ACHN (cell line): ENCODE measurements at places on chromosomes 5 and 9.
A peak's percentile ranks its signal among the peaks of the same experiment; 100 is the strongest.

DNA sequence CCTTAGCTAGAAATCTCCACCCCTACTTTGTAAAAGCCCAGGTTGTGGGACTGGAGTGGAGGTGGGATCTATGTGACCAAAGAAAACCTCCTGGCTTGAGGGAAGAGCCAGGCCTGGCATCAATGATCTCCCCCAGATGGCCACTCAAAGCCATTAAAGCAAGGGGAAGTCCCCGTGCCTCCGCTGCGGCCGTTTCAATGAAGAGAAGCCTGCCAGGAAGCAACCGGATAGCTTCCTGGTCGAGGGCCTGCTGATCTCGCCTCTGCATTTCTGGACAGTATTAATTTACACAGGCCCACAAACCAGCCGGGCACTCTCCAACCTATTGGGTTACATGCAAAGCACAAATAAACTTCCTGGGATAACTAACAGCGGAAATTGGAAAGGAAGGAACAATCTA is 160.5 kb upstream of the MSX2 start:
- DNase-seq, result no peak

DNA sequence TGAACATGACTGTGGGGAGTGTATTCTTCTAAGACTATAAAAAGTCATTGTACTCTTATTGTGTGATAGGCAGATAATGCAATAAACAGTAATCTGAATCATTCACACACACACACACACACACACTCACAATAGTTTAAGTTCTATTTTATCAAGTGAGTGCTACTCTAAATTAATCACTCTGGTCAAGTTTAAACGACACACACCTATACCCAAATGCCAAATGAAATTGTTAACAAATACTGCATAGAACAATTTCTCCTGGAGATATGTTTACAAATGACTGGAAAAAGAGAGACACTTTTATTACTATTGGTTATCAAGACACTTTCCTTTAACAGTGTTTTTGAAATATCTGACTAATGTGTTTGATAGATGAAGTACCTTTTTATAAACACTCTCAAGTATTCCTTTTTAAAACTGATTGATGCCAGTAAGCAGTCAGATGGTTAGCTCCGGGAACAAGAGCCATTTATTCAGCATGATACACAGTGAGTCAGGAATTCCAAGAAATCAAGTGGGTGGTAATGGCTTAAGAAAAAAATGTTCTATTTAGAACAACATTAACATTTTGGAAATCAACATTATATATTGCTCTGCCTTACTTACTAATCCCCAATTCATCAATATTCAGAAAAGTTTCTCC is 521.6 kb upstream of the ST8SIA4 start:
- peak; percentile 74 for DNase-seq

DNA sequence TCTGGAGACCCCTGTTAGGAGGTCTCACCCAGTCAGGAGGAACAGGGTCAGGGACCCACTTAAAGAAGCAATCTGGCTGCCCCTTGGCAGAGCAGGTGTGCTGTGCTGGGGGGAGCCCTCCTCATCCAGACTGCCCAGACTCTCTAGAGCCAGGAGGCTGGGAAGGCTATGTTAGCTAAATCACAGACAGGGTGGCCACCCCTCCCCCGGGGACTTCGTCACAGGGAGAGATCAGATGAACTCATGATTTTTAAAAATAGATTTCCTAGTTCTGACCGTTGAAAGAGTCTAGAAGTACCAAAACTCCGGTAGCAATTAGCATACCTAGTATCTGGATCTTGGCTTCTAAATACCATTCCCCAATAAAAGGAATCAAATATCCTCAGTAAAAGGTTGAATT is 35.0 kb upstream of the FOXB2 start:
- no peak for DNase-seq

GRCh38 chr5:79108086-79108485 is 3.5 kb upstream of the BHMT start:
- DNase-seq, result no peak
